ENCODE measurements at places on chromosomes 7 and 10.

GRCh38 chr7:98254951-98255610 is 3.0 kb upstream of the TECPR1 start:
- DNase-seq = no peak

GRCh38 chr7:33873981-33874750 is 31.2 kb upstream of the BMPER start:
- DNase-seq = no peak

- DNase-seq = no peak
Measured at GRCh38 chr7:2224934-2225333, 7.8 kb downstream of the MAD1L1 start.

GRCh38 chr10:84344526-84344925 is 16.1 kb downstream of the CCSER2 start:
- DNase-seq = no peak

DNA sequence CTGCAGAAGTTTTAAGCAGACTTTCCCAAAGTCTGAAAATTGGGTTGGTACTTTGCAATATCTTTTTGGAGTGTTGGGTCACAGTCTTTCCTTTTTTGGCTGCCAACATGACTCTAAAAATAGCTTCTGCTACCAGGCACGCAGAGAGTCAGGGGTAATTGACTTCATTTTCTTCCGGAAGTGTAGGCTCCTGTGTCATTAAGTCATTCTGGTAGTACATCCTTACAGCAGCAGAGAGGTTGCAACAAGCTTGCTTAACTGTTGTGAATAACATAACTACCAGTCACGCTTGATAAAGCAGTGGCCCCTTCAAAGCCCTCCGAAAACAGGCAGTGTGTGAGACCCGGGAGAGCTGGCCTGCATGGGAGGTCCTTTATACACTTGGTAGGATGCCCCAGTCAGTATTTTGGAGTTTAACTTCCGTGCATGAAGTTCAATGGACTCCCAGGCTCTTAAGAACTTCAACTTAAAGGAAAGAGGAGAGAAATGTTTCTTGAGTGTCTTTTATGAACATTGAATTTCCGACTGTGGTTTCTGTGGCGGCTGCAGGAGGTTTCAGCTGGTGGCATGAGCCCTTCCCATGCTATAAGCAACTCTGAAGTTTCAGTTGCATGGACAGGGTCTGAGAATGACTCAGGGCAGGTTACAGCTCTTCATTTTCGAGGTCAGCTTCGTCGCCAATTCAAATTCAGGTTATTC is 310.7 kb downstream of the GALNT17 start:
- no peak for DNase-seq

GRCh38 chr10:46540412-46541016 is 15.9 kb downstream of the GPRIN2 start:
- DNase-seq = no peak

DNA sequence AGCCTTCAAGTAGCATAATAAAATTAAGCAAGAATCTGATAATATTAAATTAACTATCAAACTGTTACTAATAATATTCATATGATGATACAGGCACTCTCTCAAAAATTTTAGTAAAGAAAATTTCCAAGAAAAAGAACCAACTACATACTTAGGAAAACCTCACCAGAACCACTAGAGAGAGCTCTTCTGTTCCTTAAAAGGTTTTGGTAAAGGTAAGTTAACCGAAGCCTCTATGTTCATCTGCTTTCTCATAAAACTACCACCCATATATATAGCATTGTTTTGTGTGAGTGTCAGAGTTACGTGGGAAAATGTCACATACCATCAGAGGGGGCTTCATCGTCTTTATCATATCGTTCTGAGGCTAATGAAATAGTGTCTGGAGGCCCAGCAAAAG is 20.7 kb downstream of the SKAP2 start:
- DNase-seq = no peak

DNA sequence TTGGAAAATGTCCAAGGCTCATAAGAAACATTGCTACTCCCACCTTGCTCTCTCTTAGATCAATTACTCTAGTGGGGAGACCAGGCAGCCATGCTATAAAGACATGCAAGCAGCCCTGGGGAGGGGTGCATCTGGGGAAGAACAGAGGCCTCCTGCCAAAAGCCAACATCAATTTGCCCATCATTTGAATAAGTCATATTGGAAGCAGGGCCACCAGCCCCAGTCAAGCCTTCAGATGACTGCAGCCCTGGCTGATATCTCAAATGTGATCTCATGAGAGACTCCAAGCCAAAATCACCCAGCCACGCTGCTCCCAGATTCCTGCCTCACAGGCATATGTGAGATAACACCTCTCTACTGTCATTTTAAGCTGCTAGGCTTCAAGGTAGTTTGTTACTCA is 157.5 kb upstream of the PDE1C start:
- no peak for DNase-seq

DNA sequence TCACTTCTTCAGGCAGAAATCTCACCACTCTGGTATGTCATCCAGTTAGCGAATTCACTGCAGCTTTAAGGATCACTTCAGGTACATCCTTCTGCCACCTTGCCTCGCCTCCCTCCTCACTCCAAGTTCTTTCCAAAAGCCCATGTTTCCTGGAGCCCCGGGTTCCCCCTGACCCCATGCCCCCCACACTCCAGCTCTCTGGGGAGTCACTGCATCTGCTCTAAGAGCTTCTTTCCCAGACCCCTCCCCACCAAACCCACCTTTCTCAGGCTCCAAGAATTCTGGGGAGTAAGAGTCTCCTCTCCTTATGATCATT is 969.5 kb upstream of the ZNF722 start:
- DNase-seq = no peak

DNA sequence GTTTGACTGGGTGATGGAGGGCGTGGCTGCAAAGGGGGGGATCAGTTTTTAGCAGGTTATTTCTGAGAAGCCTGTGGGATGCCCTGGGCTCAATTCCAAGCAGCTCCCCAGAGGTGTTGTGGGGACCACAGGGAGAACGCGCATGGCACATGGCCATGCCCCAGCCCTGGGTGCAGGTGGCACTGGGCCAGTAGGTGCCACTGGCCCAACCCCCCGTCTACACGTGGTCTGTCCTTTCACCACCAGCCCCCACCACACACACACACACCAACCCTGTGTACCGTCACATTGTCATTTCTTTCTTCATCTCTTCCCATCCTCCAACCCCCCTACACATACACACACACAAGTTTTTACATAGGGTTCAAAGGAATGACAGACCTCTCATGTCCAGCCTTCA is 115.1 kb upstream of the STK17A start:
- no peak for DNase-seq

DNA sequence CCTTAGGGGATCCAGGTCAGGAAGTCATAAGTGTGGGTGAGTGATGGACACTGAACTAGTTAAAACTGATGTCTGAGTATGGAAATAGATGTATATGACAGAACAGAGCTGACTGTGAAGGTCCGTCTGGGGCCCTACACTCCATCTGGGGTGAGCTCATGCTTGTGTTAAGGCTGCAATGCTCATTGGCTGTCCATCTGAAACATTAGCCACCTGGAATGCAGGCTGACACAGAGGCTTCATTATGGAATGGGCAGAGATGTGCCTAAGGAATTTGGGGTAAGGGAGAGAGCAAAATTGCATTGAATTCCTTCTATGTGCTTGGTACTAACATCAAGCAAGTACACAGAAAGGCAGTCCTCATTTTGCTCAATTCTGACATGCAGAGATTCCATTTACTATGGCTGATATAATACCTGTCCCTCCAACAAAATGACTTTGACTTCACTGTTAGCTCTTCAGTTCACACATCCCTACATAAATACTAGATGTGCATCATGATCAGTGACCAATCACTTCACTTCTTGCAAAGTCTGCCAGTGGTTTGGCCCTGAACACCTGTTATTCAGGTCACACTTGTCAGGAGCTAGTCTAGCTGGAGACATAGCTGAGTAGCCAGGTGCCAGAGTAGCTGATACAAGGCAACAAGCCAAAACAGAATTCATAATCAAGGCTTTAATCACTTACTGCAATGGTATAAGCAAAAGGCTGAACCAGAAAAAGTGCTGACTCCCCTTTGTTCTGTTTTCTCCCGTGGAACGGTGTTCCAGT is 128.9 kb upstream of the VWC2 start:
- DNase-seq = no peak

GRCh38 chr7:85587785-85588184 is 400.9 kb upstream of the SEMA3D start:
- DNase-seq = no peak

DNA sequence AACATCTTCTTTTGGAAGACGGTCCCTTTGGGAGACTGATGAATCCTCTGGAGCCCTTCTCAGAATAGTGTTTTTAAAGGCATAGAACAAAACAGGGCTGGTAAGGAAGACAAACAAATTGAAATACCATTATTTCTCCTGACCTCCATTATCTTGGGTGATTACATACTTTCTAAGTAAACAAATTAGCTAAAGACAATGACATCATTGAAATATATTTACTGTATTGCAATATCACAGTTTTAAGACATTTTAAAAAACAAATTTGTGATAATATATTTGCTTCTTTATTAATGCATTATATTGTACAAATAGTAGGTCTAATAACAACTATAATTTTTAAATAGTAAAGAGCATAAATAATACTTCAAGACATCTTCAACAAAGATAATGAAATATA is 152.2 kb upstream of the CDK1 start:
- no peak for DNase-seq

DNA sequence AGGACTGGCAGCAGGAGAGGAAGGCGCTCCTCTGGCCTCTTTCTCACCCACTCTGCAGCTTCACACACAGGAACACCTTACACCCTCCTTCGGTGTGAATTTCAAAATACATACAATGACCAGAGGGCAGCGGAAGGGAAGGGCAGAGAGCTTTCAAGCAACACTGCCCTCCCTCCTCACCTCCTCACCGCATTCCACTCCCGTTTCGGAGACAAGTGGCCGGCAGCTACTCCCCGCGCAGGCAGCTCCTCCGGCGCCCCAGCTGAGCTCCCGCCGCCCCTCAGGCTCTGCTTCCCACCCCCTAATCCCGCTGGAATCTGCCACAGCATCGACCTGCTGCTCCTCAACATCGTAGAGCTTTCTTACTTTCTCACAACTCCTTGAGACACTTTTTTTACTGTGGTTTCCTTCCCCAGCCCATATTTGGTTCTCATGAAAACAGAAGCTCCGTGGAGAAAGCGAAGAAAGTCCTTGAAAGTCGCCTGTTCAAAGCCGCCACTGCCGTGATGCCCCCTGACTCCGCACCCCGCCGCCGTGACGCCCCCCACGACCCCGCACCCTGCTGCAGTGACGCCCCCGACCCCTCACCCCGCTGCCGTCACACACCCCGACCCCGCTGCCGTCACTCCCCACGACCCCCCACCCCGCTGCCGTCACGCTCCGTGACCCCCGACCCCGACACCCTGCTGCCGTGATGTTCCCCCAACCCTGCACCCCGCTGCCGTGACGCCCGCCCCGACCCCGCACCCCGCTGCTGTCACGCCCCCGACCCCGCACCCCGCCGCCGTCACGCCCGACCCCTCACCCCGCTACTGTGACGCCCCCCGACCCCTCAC is 14.6 kb upstream of the GPER1 start:
- DNase-seq = no peak

GRCh38 chr10:28661035-28661434 is 16.3 kb upstream of the BAMBI start:
- peak; percentile 15 for DNase-seq

DNA sequence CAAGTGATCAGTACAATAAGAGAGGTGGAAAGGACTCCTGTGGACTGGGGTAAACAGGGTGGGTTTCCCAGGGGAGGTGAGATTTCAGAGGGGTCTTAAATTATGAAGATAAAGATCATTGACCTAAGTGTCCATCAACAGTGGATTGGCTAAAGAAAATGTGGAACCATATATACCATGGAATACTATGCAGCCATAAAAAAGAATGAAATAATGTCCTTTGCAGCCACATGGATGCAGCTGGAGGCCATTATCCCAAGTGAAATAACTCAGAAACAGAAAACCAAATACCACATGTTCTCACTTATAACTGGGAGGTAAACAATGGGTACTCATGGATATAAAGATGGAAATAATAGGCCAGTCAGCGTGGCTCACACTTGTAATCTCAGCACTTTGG is 28.9 kb upstream of the CUX1 start:
- DNase-seq = no peak

- no peak for DNase-seq
Measured at GRCh38 chr10:35424680-35425285, 88.5 kb downstream of the CCNY start.

GRCh38 chr7:124649397-124650014 is 116.1 kb downstream of the GPR37 start:
- DNase-seq = no peak

- DNase-seq = peak; percentile 67
Measured at GRCh38 chr7:74061840-74062539, 21.6 kb upstream of the LIMK1 start.

GRCh38 chr10:124739986-124740368 is 4.2 kb downstream of the FAM53B start:
- no peak for DNase-seq

DNA sequence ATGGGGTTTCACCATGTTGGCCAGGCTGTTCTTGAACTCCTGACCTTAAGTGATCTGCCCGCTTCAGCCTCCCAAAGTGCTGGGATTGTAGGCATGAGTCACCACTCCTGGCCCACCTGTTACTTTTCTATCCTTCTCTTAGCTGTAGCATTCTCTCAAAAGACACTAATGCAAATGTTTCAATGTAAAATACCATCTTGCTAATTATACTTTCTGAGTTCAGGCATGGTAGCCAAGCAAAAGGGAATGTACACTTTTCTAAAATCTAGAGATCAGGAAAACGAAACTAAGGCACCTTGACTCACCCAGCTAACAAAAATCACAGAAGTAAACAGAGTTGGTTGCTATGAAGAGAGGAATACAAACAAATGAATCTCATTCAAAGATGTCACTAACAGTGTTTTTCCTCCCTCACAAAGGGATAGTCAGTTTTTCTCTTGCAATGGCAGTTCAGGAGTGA is 401.0 kb upstream of the NRP1 start:
- DNase-seq = no peak

GRCh38 chr10:122490786-122491680 is 29.7 kb downstream of the HTRA1 start:
- peak; percentile 65 for DNase-seq

DNA sequence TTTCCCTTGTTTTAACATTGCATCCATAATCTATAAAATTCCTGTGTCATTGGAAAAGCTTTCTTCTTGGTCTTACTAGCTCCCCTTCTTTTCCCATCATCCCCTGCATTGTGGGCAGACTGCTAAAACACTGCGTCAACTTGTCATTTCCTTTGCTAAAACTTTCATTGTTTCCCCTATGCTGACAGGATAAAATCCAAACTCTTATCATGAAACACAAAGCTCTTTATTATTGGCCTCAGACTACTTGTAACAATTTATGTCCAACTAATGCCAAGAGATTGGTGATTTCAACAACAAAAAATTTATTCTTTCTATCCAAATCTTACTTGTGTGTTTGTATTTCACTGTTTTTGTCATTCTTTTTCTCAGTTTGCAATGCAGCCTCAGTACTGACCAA is 339.1 kb downstream of the HGF start:
- DNase-seq = no peak

Data from activated CD8-positive, alpha-beta memory T cell treated with anti-CD3 and anti-CD28 coated beads for 24 hours (primary cell).